GOT3 (cell line): ENCODE measurements at places on chromosomes 3 and 15.

GRCh38 chr15:25800761-25801515, 62.2 kb downstream of the ATP10A start:
- DNase-seq, result no peak

- DNase-seq, result no peak
Measured at GRCh38 chr3:65138556-65138955, 450.8 kb upstream of the ADAMTS9 start.

DNA sequence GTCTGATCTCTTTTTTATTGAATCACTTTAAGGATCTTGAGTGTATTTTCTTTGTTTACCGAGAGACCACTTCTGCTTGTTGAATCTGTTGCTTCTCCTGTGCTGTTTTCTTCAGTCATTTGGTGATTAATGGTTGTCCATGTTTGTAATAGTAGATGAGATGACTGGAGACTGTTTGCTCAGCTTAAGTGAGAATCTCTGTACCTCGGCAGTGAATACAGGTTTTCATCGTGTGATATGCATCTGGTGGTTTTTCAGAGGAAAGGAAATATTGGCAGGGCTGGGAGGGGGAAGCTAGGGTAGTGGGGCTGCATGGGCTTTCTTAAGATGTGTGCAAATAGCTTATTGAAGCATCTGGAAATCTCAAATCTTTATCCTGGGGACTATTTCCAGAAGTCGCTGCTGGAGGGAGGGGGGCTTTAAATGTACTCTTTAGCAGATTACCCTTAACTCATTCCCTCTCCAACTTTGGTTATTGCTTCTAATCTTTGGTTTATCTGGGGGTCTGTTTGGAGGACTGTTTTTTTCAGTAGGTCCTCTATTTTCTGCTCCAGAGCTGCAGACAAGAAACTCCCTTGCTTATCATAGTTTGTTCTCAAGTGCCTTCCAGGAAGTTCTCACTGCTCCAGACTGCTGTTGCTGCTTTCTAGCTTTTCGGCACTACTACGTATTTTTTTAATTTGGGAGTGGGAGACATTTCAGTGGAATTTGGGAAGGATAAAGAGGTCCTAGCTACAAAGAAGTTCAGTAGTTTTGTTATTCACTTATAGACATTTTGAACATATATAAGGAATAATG, 19.4 kb downstream of the CMTM8 start:
- DNase-seq, result no peak

DNA sequence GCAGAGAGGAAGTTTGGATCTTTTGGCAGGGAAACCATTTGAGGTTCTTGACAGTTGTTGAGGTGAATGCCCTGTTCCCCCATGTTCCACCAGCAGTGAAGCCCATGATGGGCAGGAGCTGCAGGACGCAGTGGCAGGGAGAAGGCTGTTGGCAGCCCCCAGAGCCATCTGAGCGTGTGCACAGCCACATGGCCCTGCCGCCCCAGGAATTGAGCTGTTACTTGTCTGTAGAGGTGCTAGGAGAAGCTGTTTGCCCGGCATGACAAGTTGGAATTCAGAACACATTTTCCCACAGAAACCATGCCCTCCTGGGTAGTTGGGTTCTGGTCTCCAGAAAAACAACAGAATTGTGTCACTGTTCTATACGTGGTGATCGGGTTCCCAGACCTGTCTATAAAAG, 218.2 kb upstream of the NR2E3 start:
- no peak for DNase-seq

GRCh38 chr3:23808525-23808924, 2.8 kb downstream of the UBE2E1 start:
- no peak for DNase-seq

DNA sequence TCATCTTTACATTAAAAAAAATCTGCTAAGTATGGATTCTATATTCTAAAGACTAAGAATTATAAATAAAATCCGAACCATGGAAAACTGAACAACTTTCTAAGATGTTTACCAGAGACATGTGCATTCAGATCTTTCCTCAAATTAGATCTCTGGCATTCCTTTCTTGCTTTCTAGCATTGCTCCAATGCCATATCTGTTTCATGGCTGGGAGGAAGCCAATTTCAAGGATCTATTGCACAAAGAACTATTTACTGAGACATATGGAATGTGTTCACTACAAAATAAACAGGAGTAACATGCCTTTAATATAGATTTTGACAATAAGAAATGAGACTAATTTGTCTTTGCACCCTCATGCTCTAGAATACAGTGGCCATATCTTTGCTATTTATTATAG, 45.1 kb upstream of the NANOGP8 start:
- DNase-seq, result no peak

GRCh38 chr3:71997066-71997653, 212.2 kb upstream of the PROK2 start:
- no peak for DNase-seq

DNA sequence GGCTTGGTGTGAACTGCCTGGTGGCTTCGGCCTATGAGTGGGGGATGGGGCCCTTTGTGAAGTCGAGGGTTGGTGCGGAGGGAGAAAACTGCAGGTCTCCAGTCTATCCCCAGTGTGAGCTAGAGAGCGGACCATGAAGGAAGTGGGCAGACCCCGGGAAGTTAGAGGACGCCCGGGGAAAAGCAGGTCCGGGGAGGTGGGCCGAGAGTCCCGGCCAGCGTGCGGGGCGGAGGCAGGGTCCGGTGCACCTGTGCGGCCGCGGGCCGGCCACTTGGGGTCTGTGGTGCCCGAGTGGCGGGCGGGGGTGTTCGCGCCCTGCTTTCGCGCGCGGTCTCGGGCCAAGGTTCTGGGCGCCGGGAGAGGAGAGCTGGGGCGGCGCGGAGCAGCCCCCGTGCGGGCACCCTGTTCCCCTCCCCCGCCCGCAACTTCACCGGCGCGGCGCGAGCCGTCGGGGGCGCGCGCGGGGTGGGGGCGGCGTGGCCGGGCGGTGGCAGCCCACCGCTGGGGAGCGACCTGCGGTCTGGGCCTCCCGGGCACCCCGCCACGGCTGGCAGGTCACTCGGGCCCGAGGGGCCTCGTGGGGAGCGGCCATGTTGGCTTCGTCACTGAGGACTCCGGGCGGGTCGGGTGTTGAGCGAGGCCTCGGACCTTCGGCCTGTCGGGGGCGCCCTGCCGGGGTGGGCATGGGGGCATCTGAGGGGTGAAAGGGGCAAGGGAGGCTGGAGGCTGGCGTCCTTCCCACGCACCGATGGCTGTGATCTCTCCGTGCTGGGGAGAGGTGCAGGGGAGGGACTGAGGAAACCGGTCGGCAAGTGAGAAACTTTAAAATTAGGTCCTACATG, 4.8 kb downstream of the UBE2E1 start:
- DNase-seq, result no peak

- no peak for DNase-seq
Measured at GRCh38 chr15:36152936-36153335, 426.5 kb upstream of the CDIN1 start.

DNA sequence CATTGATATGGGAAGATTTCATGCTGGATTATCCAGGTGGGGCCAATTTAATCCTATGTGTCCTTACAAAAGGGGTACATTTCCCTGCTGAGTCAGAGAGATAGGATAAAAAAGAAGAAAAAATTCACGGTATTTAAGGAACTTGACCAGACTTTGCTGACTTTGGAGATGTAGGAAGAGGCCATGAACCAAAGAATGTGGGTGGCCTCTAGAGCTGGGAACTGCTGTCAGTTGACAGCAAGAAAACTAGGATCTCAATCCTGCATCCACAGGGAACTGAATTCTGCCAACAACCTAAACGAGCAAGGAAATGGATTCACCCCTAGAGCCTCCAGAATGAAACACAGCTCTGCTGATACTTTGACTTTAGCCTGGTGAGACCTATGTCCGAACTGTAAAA, 148.1 kb upstream of the SLC24A5 start:
- DNase-seq, result no peak

GRCh38 chr3:12920967-12921366, 79.6 kb upstream of the RPL32 start:
- no peak for DNase-seq
